Stimulated activated CD4-positive, alpha-beta T cell treated with anti-CD3 and anti-CD28 coated beads, Interleukin-2, amount 100 ng/mL, for 48 hours (primary cell): ENCODE measurements at places on chromosomes 11 and 22.

DNA sequence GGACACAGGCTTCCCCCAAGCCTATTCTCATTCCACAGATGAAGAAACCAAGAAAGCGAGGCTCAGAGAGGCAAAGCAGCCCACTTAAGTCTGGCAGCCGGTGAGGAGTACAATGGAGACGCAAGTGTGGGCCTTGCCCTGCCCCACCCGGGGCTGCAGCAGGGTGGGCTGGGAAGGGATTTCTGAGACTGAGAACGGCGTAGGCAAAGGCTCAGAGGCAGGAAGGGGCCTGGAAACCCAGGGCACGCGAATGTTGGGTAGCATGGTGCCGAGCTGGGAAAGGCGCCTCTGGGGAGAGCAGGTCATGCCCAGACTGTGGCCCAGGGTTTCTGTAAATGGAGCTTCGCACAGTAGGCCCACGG is 47.5 kb upstream of the SHISAL1 start:
- DNase-seq: no peak

DNA sequence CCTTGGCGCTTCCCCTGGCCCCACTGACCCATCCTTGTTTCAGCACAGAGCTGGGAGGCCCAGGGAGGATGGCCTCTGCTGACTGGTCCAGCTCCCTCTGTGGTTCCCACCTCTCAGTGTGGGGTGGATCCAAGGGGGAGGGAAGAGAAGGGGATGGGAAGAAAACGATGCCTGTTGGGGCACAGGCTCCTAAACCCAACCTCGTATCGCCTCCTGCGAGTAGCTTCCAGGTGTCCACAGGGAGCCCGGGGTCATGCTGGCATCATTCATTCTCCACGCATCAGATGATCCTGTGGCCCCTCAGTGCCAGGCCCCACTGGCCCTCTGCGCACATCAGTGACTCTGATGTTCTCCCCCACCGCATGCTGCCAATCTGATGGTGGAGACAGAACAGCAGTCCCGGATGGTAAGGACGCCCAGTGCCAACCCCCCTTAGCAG is 5.1 kb downstream of the MYEOV start:
- no peak for DNase-seq

DNA sequence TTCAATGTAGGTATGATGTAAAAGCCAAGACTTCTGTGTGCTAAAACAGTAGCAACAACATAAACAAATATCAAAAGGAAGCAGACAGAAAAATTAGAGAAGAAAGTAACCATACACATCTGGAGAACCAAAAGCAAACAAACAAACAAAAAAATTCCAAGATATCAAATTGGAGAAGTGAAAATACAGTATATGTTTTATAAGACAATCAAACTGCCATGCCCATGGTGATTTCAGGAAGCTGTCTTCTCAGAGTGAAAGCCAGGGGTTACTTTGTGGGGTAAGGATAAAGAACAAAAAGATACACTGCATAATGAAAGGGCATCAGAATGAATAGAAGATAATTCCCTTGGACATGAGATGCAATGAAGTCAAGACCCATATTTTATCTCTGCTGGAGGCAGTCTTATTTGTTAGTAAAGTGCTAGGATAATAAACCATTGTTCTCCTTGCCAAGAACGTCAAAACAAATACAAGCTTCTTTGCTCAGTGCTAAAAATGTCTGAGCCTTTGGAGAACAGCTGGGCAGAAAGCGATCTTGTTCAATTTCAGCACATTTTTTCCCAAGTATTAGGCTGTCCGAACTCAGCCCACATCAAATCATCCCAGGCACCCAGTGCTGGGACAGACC is 38.1 kb upstream of the LDLRAD3 start:
- DNase-seq: no peak

GRCh38 chr11:43708776-43709175 is 28.2 kb downstream of the HSD17B12 start:
- no peak for DNase-seq

DNA sequence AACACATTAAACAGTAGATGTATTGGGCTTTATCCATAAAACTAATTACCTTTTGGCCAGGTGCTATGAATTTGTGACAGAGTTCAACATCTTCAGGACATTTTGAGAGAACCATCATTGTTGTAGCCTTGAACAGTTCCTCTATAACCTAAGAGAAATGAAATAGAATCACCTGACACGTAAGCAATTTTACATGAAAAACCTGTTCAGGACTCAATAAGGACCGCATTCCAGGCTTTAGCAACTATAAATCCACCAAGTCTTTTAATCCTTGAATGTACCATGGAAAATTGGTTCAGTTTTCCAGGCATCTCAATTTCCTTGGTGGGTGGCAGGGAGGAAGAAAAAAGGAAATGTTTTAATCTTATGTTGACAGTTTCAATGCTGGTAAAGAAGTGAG is 60.9 kb upstream of the GAB2 start:
- DNase-seq: no peak

DNA sequence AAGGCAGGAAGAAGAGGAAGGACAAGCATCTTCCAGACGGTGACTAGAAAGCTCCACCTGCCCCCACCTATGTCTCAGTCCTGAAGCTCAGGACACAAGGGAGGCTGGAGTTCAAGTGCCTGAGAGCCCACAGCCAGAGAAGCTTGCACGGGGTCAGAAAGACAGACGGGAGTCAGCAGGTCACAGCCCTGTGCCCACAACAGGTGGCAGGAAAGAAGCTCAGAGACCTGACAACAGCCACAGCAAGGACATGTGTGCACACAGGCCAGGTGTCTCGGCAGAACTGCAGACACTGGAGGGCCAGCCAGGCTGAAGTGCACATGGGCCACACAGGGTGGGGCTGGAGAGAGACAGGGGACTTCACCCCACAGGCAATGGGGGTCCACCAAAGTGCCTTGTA is 37.2 kb upstream of the MOB2 start:
- DNase-seq: no peak

DNA sequence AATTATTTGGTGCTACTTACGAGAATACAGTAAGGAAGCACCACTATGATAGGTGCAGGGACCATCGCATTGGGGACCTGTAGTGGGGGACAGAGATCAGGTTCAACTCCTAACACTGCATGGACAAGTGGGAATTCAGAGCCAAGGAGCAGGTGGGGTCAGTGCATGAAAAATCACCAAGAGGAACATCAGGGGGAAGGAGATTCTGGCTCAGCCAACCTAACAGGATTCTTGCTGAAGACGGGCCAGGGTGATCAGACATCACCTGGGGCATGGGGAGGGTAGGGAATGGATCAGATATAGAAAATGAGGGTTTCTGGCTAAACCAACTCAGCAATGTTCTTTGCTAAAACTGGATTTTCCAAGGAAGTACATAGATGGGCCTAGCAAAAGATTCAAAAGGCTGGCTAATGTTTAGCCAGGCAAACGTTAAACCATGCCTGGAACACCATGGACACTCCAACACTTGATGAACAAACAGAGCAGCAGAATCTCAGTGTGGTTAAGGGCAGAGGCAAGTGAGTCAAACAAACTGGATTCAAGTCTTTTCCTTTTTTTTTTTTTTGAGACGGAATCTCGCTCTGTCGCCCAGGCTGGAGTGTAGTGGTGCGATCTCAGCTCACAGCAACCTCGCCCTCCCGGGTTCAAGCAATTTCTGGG is 70.0 kb downstream of the MICAL3 start:
- no peak for DNase-seq

DNA sequence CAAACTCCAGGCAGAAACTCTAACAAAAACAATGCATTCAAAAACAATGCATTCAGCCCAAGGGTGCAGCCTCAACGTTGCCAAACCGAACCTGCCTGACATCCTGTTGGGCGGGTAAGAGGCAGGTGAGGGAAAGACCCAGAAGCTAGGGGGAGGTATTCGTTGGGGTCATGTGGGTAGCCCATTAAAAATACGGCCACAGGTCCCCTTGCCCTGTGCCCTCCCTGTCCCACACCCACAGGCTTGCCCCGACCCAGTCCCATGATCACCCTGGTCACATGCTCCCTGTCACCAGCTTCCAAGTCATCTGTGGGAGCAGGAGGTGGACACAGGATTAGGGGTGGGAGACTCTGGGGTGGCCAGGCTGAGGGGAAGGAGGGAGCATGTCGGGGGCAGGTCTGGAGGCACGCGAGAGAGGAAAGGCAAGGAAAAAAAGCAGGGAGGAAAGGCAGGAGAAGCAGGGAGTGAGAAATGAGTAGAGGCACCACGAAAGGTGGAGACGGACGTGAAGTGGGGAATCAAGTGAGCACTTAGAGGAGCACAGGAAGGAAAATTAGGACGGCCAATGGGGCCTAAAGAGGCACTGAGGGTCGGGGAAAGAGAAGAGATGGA is 683 bp downstream of the PLA2G6 start:
- no peak for DNase-seq

GRCh38 chr11:101555366-101555765 is 28.4 kb downstream of the TRPC6 start:
- no peak for DNase-seq

DNA sequence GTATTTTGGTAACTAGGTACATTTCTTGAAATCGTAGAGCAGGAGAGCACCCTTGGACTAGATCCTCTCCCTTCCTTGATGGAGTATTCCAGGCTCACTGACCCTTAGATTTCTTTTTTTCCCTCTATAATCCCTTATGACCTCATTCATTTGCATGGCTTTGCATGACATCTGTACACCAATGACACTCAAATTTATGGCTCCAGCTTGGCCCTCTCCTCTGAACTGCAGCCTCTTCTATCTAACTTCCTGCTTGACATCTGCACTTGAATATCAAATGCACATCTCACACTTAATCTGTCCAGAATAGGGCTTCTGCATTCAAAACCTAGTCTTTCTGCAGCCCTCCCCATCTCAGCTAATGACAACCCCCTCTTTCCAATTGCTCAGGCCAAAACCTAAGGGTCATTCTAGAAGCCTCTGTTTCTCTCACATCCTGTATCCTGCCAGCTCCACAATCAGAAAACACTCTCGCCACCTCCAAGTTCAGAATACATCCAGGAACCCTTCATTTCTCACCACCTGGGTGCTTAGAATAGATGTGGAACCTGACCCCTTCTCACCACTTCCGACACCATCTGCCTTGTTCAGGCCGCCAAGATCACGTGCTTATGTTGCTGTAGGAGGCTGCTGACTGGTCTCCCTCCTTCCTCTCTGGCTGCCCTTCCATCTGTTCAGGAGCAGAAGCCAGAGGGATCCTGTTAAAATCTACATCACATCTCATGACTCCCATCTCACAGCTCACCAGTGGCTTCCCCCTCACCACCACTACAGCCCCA is 138.9 kb upstream of the MTNR1B start:
- DNase-seq: no peak

DNA sequence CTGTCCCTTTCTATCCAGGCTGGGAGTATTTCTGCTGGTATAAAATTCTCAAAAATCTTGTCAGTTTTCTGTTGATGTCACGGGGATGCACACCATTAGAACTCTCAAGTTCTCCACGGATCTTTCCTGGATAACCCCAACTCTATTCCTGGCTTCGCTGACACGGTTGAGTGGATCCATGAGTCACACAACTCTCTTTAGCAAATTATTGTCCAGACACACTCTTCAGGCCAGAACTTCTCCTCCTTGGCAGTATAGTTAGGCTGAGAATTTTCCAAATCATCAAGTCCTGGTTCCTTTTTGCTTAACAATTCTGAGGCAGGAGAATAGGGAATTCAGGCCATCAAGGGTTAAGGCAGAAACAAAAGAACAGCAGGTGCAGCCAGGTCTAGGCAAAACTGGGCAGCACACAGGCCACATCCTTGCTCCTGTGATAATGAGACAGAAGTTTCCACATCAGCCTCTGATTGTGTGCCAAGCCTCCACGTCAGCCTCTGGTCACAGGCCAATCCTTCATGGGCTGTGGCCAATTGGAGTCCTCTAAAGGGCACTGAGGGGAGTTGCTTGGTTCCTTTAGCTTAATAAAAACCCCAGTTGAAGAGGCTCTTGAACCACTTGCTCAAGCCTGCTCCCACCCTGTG is 5.7 kb upstream of the ACAT1 start:
- no peak for DNase-seq

- no peak for DNase-seq
Observed at GRCh38 chr11:16749666-16750065, 11.2 kb downstream of the C11orf58 start.

GRCh38 chr22:23220485-23221350 is 40.4 kb downstream of the BCR start:
- no peak for DNase-seq

- DNase-seq: no peak
Observed at GRCh38 chr11:86896441-86896841, 58.8 kb downstream of the FZD4 start.

DNA sequence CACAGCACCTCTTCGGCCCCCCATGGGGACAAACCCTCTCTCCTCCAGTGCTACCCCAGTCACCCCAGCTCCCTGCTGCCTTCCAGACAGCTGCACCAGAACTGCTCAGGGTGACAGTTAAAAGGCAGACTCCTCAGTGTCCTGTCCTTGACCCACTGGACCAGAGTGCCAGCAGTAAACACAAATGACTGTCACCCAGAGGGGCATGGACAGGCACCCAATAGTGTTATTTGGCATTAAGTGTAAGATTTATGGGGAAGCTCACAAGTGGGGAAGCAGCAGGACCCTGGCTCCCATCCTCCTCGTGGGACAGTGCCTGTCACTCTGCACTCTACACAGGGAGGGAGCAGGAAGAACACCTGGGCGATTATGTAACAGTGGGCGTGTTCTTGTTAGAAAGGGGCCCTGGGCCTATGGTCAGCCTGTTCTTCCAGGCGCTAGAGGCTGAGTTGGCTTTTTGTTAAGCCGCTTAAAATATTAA is 5.0 kb downstream of the RPS19BP1 start:
- no peak for DNase-seq

DNA sequence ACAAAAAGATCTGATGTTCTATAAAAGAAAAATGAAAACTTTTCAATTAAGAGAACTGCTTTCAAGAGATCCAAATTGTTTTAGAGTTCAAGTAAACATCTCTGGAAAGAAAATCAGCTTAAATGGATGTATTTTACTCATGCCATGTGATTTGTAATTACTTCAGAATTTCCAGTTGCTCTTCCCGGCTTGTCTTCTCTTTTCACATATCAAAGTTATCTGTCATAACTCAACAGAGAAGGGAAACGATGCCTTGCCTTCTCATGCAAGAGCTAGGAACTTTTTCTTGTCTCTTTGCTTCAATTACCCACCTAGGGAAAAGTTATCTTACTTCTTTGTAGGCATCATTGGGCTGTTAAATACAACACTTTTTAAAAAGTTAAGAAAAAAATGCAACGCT is 255.2 kb upstream of the POU2AF2 start:
- no peak for DNase-seq

GRCh38 chr11:31535479-31535878 is 25.9 kb downstream of the ELP4 start:
- no peak for DNase-seq

DNA sequence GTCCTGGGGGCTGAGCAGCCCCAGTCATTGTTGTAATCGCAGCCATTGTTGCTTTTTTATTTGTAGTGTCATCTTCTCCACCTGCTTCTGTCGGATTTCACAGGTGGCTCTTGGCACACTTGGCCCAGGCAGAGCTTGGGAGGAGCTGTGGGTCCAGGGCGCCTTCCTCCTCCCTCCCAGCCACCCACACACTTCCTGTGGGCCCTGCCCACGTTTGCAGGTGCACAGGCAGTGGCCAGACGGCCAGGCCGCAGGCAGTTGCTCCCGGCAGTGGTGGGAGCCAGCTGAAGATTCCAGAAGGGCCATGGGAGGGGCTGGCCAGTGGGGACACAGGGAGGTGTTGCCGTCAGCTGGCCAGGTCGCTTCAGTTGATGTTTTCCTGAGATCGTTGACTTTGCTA is 1191.9 kb downstream of the BRD1 start:
- DNase-seq: no peak
